Gastroesophageal sphincter (tissue), 4 donors: ENCODE measurements at places on chromosomes 6 and 20.

- ATAC-seq = no peak
- no peak overlapping the region for H3K27ac ChIP-seq
- no peaks in the 10 kb centered on the region for H3K27me3 ChIP-seq
- no peaks in the 10 kb centered on the region for H3K36me3 ChIP-seq
Measured at GRCh38 chr20:51512645-51513044, 29.9 kb downstream of the NFATC2 start.

DNA sequence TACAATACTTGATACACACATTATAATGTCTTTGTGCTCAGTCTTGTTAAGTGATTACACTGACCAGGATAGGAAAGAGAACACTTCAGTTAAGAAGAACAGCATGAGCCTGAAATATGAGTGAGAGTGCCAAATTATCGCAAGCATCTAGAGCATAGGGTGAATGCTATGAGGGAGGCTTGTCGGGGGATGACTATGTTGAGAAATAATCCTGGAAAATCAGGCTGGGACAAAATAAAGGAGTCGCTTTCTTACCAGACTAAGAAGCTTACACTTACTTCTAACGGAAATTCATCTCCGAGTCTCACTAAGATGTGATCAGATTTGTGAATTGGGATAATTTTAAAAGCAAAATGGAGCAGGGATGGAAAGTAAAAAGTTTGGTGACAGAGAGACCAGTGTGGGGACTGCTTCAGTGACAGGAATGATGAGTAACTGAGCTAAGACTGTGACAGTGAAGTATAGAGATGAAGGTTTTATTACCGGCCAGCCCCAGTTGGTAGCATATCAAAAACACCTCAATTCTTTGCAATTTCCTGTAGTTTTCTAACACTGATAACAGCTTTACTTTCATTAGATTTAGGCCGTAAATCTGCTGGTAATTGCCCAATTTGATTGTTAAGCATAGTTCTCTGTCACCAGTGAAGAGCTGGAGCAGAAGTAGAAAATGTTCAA is 48.4 kb upstream of the DEFB112 start:
- H3K4me1 ChIP-seq = no peaks in the 10 kb centered on the region
- no peak for ATAC-seq
- no peaks in the 10 kb centered on the region for H3K36me3 ChIP-seq
- H3K4me3 ChIP-seq = no peak overlapping the region

GRCh38 chr20:58177799-58178198 is 50.7 kb downstream of the ANKRD60 start:
- no peak overlapping the region for H3K27ac ChIP-seq
- no peaks in the 10 kb centered on the region for H3K4me1 ChIP-seq
- no peaks in the 10 kb centered on the region for H3K36me3 ChIP-seq
- H3K4me3 ChIP-seq = no peak overlapping the region
- peaks cover 20% of the 10 kb centered on the region for H3K27me3 ChIP-seq

GRCh38 chr20:49575551-49576060 is 7.7 kb upstream of the PTGIS start:
- H3K27ac ChIP-seq = peak overlapping the region; percentile 10
- H3K4me3 ChIP-seq = no peak overlapping the region
- ATAC-seq = peak; percentile 64

- H3K27me3 ChIP-seq = no peaks in the 10 kb centered on the region
- H3K36me3 ChIP-seq = no peaks in the 10 kb centered on the region
- H3K4me3 ChIP-seq = no peak overlapping the region
- no peak overlapping the region for H3K27ac ChIP-seq
- H3K4me1 ChIP-seq = no peaks in the 10 kb centered on the region
Measured at GRCh38 chr6:122268394-122268793, 131.1 kb upstream of the HSF2 start.

GRCh38 chr6:144008120-144008811 is at the start of gene PLAGL1:
PLAGL1 (minus strand) TSS chr6:144008259; CDS start chr6:143948136, 60,123 bp downstream.
- H3K36me3 ChIP-seq = no peaks in the 10 kb centered on the region
- peak within 1 kb of the TSS; percentile 87 for H3K27ac ChIP-seq
- H3K4me1 ChIP-seq = no peaks in the 10 kb centered on the region
- no peaks in the 10 kb centered on the region for H3K27me3 ChIP-seq
- H3K4me3 ChIP-seq = peak within 1 kb of the TSS; percentile 67
- peak; percentile 90 for ATAC-seq

GRCh38 chr6:103798166-103798565 is 1061.6 kb downstream of the HACE1 start:
- H3K4me1 ChIP-seq = no peaks in the 10 kb centered on the region
- H3K4me3 ChIP-seq = no peak overlapping the region
- ATAC-seq = no peak

GRCh38 chr6:93272896-93273295 is 146.5 kb downstream of the EPHA7 start:
- H3K4me3 ChIP-seq = no peak overlapping the region
- H3K4me1 ChIP-seq = no peaks in the 10 kb centered on the region
- H3K27me3 ChIP-seq = no peaks in the 10 kb centered on the region
- no peak for ATAC-seq
- H3K36me3 ChIP-seq = peaks cover 13% of the 10 kb centered on the region

- no peaks in the 10 kb centered on the region for H3K4me1 ChIP-seq
- no peak overlapping the region for H3K4me3 ChIP-seq
- H3K27me3 ChIP-seq = peaks cover 88% of the 10 kb centered on the region
- H3K27ac ChIP-seq = no peak overlapping the region
Measured at GRCh38 chr20:62738025-62738881, 29.6 kb downstream of the NTSR1 start.
